Right ventricle myocardium superior (tissue), 1 donor: ENCODE measurements at places on chromosomes 1 and 21. TPM values are rescaled to one million over a fixed set of nuclear protein-coding genes. Genes with fewer than 3 reads are reported as not detected.

GRCh38 chr1:7745783-7746182 lies 25.3 kb upstream of the VAMP3 start:
- no peak for DNase-seq

GRCh38 chr1:62237950-62238374 lies 43.3 kb downstream of the L1TD1 start:
- DNase-seq: no peak

GRCh38 chr1:225441314-225442122 lies 13.7 kb upstream of the LBR start:
- no peak for DNase-seq

DNA sequence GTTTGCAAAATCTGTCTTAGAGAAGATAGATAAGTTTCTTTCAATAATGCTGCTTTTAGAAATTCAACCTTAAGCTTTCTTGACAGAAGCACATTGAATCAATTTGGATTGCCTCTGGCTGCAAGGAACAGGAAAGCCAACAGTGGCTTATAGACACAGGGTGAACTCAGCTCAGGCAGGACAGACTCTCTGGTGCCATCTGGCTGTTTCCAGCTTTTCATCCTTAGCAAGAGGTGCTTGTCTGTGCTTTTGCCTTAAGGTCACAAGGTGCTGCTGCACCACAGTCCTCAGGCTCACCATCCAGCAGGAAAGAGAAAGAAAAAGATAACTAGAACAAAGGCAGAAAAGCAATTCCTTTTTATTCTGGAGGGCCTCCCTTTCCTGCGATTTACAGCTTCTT lies 93.7 kb upstream of the ETS2 start:
- no peak for DNase-seq

RORC gene
- 15.4 TPM for total RNA-seq

ELOVL1 gene
- total RNA-seq: 29.3 TPM

DNA sequence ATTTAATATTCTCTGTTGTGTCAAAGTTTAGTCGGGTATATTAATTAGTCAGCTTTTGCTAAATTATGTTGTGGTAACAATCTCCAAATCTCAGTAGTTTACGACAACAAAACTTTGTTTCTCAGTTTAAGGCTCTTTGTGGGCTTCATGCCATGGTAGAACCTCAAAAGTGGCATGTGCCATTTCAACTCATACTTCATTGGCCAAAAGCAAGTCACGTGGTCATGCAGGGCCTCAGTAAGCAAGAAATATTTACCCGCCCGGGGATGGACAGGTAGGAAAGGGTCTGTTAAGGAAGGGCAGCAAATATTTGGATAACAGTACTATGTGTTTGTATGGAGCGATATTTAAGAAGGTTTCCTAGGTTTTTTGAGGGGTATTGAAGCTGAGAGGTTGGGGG lies 38.6 kb downstream of the ITSN1 start:
- no peak for DNase-seq

ELAVL4 gene
- not detected for total RNA-seq

RBP7 gene
- 30.2 TPM for total RNA-seq

- DNase-seq: no peak
These were observed 30.6 kb downstream of the RGS2 start for GRCh38 chr1:192839162-192840066.
